ENCODE measurements at places on chromosomes 1 and 21. TPM values are rescaled to one million over a fixed set of nuclear protein-coding genes. Genes with fewer than 3 reads are reported as not detected.

LCE1A gene
- total RNA-seq: not detected

MACO1 gene
- total RNA-seq: 34.0 TPM

SLC25A34 gene
- total RNA-seq: 12.3 TPM

DNA sequence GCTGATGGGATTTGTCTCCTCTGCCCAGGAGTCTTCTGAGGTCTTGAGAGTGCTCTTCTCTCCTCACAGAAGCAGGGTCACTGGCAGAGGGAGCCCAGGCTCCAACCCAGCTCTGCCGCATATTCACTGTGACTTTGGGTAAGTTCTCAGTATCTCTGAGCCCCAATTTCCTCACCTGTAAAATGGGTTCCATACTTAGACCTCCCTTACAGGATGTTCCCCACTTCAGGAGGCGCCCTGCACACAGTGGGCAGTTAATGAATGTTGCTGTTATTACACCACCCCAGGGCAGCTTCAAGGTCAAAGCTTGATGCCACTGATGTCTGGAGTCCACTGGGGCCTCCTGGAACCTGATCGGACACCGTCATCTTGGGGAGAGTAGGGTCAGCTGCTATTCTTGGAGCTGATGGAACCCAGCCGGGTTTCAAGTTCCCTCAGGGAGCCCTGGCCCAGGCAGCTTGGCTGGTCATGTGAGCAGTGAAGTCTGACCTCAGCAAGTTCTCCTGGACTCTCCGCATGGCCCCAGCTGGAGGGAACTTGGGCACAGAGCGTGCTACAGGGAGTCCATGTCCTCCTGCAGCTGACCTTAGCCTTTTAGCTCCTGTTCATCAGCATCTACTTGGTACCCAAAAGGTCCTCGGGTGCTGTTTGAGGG is 21.8 kb downstream of the COA7 start:
- peak; percentile 55 for DNase-seq

GRCh38 chr1:3869751-3870301 is 12.6 kb downstream of the DFFB start:
- peak; percentile 63 for DNase-seq

- DNase-seq: no peak
These were observed 1266.0 kb upstream of the ADGRL2 start for GRCh38 chr1:80534606-80535360.

DNA sequence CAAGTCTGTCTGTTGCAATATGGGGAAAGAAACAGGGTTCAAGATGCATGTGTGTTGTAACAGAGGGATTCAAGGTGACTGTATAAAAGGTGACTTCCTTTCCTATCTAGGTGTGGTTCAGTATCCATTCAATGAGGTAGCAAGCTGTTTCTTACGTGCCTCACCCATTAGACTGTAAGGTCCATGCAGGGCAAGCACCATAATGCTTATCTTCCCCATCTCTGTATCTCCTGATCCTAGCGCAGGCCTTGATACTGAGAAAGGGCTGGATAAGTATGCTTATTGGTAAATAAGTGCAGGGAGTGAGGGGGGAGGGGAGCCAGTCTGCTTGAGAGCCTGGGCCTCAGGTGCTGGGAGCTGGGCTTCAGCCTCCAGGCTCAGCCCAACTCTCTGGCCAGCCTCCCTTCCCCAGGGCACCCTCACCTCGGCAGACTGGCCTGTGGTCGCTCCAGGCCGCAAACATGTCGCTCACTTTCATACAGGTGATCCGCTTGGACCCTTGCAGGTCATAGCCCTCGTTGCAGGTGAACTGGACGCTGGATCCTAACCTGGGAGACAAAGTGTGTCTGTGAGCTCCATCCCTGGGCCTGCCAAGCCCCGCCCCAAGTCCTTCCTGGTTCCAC is 44.5 kb upstream of the HMGB4 start:
- DNase-seq: no peak

- no peak for DNase-seq
These were observed 30.2 kb upstream of the MGST3 start for GRCh38 chr1:165600793-165601192.
